ENCODE measurements at places on chromosomes 7 and 10.

DNA sequence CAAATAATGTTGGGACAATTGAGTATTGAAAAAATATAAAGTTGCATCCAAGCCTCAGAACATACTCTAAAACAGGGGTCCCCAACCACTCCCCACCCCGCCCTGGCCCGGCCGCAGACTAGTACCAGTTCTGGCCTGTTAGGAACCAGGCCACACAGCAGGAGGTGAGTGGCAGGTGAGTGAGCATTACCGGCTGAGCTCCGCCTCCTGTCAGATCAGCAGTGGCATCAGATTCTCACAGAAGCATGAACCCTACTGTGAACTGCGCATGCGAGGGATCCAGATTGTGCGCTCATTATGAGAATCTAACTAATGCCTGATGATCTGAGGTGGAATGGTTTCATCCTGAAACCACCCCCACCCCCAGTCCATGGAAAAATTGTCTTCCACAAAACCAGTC, 19.4 kb downstream of the HIPK2 start:
- no peak for DNase-seq

GRCh38 chr7:106465704-106466468, 181.1 kb upstream of the NAMPT start:
- DNase-seq: no peak

- DNase-seq: no peak
These were observed 3.3 kb upstream of the MEST start for GRCh38 chr7:130488392-130489139.

DNA sequence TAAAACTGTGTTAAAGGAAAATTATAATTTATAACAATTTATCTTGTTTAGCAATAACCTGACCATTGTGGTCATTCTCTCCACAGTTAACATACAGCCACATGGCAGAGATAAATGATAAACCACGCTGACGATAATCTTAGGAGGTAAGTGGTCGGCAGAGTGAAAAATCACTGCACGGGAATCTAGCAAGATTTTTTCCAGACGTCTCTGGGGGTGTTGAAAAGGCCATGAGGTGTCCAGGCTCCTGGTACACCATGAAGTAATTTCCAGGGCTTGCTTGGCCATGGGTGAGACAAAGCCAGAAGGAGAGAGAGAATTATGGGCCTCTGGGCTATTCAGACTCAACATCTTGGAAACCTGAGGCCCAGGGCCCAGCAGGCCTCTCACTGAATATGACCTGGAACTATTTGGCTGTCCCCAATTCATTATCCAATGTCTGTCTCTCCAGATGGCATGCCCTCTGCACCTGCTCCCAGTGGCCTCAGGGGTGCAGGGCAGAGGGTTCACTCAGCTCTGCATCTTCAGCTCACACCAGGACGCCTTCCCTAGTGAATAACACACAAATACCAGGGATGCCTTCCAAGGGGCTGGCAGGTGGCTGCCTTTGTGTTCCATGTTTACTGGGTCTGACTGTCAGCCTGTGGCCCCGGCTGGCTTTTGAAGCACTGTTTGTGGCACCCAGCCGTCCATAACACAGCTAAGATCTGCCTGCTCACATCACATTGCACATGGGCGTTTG, 590.4 kb upstream of the PFKP start:
- no peak for DNase-seq

- DNase-seq: no peak
These were observed 75.5 kb downstream of the MAP3K8 start for GRCh38 chr10:30509508-30509907.

GRCh38 chr7:151810441-151811232, 66.3 kb downstream of the PRKAG2 start:
- peak; percentile 29 for DNase-seq

DNA sequence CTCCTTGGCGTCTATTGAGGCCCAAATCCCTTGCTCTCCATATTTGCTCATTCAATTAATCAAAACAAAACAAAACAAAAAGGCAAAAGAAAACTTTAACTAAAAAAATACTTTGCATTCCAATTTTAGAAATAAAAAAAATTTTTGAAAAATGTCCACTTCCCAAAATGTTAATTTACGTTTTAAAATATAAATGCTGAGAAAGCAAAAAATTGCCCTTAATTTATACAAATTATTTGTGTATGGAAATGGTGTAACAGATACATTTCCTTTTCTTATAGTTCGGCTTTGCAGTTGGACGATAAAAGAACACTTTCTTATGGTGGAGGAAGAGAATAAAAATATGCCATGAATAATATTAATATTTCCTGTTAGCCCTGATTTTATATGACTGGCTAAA, 652.8 kb upstream of the PFKP start:
- DNase-seq: no peak

GRCh38 chr7:13724191-13724976, 265.1 kb downstream of the ETV1 start:
- no peak for DNase-seq

- DNase-seq: no peak
These were observed 53.8 kb downstream of the SMURF1 start for GRCh38 chr7:99089914-99090629.

- peak; percentile 31 for DNase-seq
These were observed 12.8 kb downstream of the CACNA2D1 start for GRCh38 chr7:82430500-82431465.

DNA sequence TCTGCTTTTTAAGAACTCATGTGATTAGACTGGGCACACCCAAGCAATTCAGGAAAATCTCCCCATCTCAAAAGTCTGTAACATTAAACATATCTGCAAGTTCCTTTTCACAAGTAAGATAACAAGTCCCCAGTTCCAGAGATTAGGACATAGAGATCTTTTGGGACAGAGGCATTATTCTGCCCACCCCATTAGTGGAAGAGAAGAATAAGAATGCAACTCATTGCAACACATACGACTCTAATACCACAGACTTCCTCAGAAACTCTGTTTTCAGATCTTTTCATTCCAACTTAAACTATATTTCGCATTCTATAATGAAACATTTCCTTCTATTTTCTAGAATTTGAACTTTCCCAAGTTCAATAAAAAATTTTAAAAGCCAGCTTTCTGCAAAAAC, 137.7 kb downstream of the SEMA3C start:
- DNase-seq: peak; percentile 36

DNA sequence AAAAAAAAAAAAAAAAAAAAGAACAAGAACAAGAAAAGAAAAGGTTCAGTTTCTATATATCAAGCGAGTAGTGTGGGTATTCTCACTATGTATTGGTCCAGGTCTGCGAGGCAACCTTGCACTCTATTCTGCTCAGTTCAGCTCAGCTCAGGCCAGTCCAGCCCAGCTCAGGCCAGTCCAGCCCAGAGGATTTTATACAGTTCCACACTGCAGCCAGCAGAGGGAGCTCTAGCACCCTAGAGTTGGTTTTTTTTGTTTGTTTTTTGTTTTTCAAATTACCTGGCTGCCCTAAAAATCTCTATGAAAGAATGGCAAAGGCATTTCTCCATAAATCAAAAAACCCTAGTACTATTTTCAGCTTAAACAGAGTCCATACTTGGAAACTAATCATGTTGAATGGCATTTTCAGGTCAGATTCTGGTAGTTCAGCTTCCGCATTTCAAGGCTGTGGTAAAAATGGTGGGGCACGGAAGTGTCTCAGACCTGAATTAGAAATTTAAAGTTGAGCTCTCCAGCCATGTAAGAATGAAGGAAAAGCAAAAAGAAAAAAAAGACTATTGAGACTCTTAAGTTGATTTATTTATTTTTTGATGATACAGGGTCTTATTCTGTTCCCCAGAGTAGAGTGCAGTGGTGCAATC, 55.2 kb upstream of the GSDME start:
- DNase-seq: peak; percentile 55

DNA sequence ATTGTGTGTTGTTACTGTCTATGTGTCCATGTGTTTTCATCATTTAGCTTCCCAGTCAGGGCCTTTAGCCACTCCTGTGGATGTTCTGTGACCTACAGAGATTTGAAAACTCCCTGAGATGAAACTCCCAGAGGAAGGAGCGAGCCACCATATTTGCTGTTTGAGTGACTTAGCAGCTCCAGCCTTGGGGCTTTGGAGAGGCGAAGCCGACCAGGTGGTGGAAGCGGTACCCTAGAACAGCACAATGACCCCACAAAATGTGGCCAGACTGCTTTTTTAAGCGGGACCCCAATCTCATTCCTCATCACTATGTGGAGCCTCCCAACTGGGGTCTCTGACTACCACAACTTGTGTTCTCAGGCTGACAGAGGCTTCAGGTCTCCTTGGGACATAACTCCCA, 323.9 kb upstream of the KCND2 start:
- DNase-seq: no peak

GRCh38 chr10:48672596-48673265, 11.9 kb upstream of the WDFY4 start:
- DNase-seq: no peak

- no peak for DNase-seq
These were observed 84.9 kb downstream of the TCERG1L start for GRCh38 chr10:131226446-131227162.

- no peak for DNase-seq
These were observed 106.1 kb upstream of the SLC13A1 start for GRCh38 chr7:123305840-123306375.

GRCh38 chr10:110512461-110513187, 14.9 kb downstream of the DUSP5 start:
- DNase-seq: peak; percentile 90

- DNase-seq: no peak
These were observed 2.8 kb downstream of the WDR86 start for GRCh38 chr7:151406886-151407583.

- DNase-seq: no peak
These were observed 442.0 kb downstream of the MDFIC start for GRCh38 chr7:115363916-115364315.

DNA sequence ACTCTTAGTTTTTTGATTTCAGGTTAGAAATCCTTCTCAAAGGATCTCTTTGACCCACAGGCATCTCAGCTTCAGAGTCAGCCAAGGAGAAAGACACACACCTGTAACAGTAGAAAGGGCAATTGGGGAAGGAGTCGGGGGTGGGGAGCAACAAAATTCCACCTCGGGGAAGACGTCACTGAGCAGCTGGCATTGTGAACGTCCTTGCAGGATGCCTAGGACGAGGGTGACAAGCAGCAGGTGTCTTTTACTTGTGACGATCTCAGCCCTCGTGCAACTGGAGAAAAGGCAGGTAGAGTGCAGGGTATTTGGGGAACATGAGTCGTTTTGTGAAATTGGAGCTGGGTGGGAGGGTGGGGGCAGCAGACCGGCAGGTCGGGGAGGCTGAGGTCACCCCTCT, 627.0 kb downstream of the ACTR3B start:
- no peak for DNase-seq

DNA sequence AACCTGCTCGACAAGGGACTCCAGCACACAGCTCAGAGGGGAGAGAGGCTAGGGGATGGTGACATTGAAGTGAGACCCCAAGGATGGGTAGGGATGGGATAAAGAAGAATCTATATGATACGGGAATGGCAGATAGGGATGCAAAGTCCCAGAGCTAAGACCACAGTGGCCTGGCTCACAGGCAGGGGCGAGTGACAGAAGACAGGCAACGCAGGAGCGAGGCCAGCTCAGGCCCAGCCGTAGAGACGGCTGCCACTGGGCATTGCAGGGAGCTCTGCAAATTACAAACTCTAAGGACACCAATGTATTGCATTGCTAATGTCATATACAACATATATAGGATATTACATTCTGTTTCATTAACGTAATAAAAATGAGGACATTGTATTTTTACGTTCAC, 131.4 kb downstream of the TCERG1L start:
- no peak for DNase-seq

DNA sequence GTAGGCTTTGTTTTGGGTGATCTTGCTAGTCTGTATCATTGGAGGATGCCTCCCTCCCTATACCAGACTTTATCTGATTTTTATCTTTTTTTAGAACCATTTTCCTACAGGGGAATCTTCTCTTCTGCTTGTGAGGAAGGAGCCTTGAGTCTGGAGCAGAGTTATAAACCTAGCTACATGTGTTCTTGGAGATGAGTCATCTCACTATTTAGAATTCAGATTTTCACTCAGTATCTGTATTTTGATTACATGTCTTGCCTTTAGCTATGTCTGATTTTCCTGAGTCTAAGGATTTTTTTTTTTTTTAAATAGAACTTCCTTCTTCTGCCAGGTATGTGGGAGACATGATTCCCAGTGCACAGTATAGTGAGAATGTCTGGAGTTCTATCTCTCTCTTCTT, 211.6 kb upstream of the MBL2 start:
- no peak for DNase-seq

DNA sequence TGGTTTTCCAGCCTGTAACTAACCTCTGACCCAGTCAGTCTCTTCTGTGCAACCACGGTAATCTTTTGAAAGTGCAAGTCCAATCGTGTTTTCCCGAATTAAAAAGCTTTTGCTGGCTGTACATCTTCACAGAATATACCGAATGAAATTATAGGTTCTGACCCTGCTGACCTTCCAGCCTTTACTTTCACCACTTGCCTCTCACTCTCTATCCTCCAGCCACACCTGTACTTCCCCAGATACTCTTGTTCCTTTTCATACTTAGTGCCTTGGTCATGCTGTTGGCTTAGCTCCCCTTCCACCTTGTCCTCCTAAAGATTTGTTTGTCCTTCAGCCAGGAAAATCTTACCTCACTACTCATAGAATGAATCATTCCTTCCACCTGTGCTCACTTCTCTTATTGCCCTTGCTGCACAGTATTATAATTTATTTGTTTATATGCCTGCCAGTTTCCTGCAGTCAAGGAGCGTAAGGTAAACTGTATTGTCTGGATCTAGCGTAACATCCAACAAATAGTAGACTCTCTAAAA, 2.3 kb upstream of the PNPLA8 start:
- DNase-seq: peak; percentile 28

DNA sequence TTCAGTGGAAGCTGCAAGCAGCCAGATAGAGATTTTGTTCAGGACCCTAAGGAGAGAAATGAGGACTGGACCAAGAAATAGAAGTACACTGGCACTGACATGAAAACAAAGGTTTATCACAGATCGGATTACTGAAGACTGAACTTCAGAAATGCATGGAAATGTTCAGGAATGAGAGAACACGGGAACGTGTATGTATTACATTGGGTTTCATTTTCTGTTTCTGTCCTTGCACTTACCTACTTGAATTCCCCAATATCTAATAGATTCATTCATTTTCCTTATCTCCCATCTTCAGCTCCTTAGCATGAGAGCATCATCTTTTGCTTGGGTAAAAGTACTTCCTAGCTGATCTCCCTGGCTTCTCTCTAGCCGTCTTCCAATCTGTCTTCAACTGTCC, 114.5 kb downstream of the CACNB2 start:
- no peak for DNase-seq

DNA sequence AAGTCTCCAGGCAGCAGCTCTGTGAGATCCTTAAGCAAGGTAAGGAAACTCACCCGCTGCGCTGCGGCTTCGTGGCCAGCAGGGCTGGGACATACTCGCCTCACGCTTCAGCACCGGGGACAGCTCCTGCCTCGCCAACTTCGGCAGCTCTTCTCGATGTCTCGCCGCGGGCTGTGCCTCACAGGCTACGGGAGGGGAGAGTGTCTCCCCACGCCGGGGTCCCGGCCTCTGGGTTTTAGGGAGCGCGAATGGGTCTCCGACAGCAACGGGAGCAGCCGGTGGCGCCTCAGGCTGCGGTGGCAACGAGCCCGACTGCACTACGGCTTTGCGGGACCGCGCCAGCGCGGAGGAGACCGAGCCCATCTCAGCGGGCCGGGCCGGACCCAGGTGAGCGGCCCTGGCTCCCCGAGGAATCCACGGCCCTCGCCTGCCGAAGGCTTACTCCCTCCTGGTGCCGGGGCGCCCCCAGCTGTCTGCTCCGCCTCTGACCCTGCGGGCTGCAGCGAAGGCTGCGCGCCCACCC, 62.4 kb downstream of the LSM5 start:
- DNase-seq: peak; percentile 55

Measured in M059J (cell line).